Stimulated activated CD4-positive, alpha-beta T cell treated with anti-CD3 and anti-CD28 coated beads, Interleukin-15, amount 100 ng/mL, for 24 hours (primary cell): ENCODE measurements at places on chromosomes 3 and 15.

DNA sequence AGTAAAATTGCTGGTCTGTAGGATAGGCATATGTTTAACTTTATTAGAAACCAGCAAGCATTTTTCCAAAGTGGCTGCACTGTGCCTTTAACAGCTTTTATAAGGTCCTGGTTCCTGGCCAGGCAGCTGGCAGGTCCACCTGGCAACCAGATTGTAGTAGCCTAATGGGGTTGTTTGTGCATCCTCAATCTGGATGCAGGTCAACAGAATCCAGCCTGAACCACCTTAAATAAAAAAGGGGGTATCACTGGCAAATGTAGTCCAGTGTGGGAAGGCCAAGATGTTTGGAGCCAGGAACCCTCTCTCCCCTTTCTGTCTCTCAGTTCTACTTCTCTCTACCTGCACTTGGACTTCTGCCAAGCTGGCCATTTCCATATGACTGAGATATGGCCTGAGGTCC, 200.3 kb downstream of the ZNF621 start:
- DNase-seq, result no peak

GRCh38 chr3:134617608-134618477, 33.0 kb downstream of the KY start:
- no peak for DNase-seq

DNA sequence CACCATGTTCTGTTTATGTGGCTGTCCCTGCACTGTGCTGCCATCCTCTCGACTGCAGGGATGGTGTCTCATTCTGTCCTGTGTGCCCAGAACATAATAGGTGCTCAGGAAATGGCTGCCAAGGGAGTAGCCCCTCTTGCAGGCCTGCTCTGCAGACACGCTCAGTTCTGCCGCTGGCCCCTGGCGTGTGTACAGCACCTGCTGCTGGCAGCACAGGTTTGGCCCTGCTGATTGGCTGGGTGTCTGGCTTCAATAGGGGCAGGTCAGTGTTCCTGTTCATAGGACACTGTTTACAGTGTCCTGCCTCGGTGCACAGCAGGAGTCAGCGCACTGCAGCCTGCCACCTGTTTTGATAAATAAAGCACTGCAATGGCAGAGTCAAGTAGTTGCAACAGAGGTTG, 146.9 kb downstream of the DNAJB8 start:
- no peak for DNase-seq

GRCh38 chr3:87121856-87122255, 105.3 kb upstream of the CHMP2B start:
- DNase-seq, result no peak
